ENCODE measurements at places on chromosomes 13 and 19.

- no peaks in the 10 kb centered on the region for H3K36me3 ChIP-seq
- H3K27ac ChIP-seq: no peak overlapping the region
- H3K4me3 ChIP-seq: no peak overlapping the region
- DNase-seq: no peak
- no peaks in the 10 kb centered on the region for H3K4me1 ChIP-seq
- no peaks in the 10 kb centered on the region for H3K27me3 ChIP-seq
Observed at GRCh38 chr19:49831592-49831991, 13.5 kb downstream of the MED25 start.

- H3K27ac ChIP-seq: peak overlapping the region; percentile 78
- H3K27me3 ChIP-seq: no peaks in the 10 kb centered on the region
- H3K4me1 ChIP-seq: peaks cover 64% of the 10 kb centered on the region
- peak; percentile 45 for DNase-seq
- no peaks in the 10 kb centered on the region for H3K36me3 ChIP-seq
Observed at GRCh38 chr13:111210544-111211469, 95.7 kb downstream of the ARHGEF7 start.

GRCh38 chr13:42331009-42331408, 59.1 kb downstream of the AKAP11 start:
- no peaks in the 10 kb centered on the region for H3K4me1 ChIP-seq
- H3K27ac ChIP-seq: no peak overlapping the region
- no peaks in the 10 kb centered on the region for H3K27me3 ChIP-seq
- no peak overlapping the region for H3K4me3 ChIP-seq
- no peak for DNase-seq
- H3K36me3 ChIP-seq: no peaks in the 10 kb centered on the region

DNA sequence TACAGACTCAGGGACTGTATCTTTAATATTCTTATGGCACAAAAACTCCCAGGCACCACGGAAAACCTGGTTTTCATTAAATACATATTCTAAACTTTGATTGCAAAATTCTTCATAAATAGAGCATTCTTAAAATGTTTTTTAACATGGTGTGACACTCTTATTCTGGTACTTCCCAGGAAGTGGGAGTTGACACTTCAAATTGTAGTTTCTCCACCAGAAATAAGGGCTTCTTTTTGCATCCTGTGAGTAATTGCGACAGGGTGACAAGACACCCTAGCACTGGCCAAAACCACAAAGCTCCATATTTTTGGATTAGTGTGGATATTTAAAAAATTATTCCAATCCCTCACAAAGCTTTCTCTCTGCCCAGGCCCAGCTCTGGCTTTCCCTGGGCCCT, 43.6 kb upstream of the MTIF3 start:
- H3K4me1 ChIP-seq: peaks cover 20% of the 10 kb centered on the region
- DNase-seq: no peak
- H3K36me3 ChIP-seq: no peaks in the 10 kb centered on the region
- H3K27ac ChIP-seq: no peak overlapping the region
- no peak overlapping the region for H3K4me3 ChIP-seq
- no peaks in the 10 kb centered on the region for H3K27me3 ChIP-seq

GRCh38 chr13:48844676-48845075, 131.0 kb upstream of the FNDC3A start:
- no peaks in the 10 kb centered on the region for H3K27me3 ChIP-seq
- H3K36me3 ChIP-seq: no peaks in the 10 kb centered on the region
- H3K27ac ChIP-seq: no peak overlapping the region
- H3K4me1 ChIP-seq: no peaks in the 10 kb centered on the region
- DNase-seq: no peak
- no peak overlapping the region for H3K4me3 ChIP-seq

- H3K4me1 ChIP-seq: no peaks in the 10 kb centered on the region
- H3K36me3 ChIP-seq: peaks cover 29% of the 10 kb centered on the region
- no peaks in the 10 kb centered on the region for H3K27me3 ChIP-seq
- H3K4me3 ChIP-seq: no peak overlapping the region
- DNase-seq: no peak
- H3K27ac ChIP-seq: no peak overlapping the region
Observed at GRCh38 chr19:34766386-34766785, 6.6 kb downstream of the ZNF599 start.

- H3K27me3 ChIP-seq: peaks cover 21% of the 10 kb centered on the region
- no peak overlapping the region for H3K4me3 ChIP-seq
- DNase-seq: no peak
- H3K36me3 ChIP-seq: no peaks in the 10 kb centered on the region
- no peaks in the 10 kb centered on the region for H3K4me1 ChIP-seq
Observed at GRCh38 chr19:7832009-7832408, 2.0 kb downstream of the EVI5L start.

GRCh38 chr19:54403054-54403453, 12.2 kb upstream of the TTYH1 start:
- no peaks in the 10 kb centered on the region for H3K4me1 ChIP-seq
- no peaks in the 10 kb centered on the region for H3K27me3 ChIP-seq
- no peaks in the 10 kb centered on the region for H3K36me3 ChIP-seq
- no peak for DNase-seq

DNA sequence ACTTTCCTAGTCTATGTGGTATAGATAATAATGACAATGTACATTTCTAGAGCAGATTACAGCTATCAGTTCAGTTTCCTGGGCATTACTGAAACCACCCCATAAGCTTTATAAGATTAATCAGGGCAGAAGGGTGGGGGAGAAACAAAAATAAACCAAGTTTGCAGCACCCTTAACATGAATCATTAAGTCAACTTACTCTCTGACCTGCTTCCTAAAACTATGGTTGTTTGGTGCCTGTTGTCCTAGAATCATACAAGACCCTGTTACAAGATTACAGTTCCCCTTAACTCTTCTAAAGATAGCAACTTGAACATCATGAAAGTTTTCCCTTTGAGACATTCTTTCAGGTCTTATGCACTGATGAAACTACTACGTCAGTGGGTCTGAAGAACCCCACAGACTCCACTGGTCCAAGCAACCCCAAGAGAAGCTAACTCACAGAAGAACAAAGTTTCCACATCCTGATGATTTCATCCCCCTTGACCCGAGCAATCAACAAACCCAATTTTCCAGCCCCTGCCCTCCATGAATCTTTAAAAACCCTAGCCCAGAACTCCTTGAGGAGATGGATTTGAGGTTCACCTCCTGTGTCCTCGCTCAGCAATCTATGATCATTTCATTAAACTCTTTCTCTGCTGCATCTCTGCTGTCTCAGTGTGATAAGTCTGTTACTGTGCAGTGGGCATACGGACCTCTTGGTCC, 336.5 kb downstream of the FOXO1 start:
- no peaks in the 10 kb centered on the region for H3K36me3 ChIP-seq
- no peaks in the 10 kb centered on the region for H3K27me3 ChIP-seq
- H3K4me1 ChIP-seq: no peaks in the 10 kb centered on the region
- DNase-seq: no peak
- no peak overlapping the region for H3K4me3 ChIP-seq

DNA sequence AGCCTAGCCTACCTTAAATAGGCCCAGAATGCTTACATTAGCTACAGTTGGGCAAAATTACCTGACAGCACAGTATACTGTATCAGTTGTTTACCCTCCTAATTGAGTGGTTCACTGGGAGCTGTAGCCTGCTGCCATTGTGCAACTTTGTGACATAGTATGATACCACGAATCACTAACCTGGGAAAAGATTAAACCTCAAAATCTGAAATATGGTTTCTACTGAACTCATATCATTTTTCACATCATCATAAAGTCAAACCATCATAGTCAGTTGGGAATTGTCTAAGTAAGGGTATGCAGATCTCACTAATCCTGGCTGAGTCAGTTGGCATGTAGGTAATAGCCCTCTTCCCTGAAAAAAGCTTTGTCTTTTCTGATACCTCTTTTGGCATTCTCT, 9.2 kb downstream of the PAN3 start:
- no peaks in the 10 kb centered on the region for H3K27me3 ChIP-seq
- no peak overlapping the region for H3K4me3 ChIP-seq
- DNase-seq: no peak
- H3K27ac ChIP-seq: no peak overlapping the region

- no peak overlapping the region for H3K27ac ChIP-seq
- H3K27me3 ChIP-seq: no peaks in the 10 kb centered on the region
- H3K4me3 ChIP-seq: no peak overlapping the region
- H3K4me1 ChIP-seq: no peaks in the 10 kb centered on the region
Observed at GRCh38 chr13:70171151-70171550, 62.9 kb upstream of the KLHL1 start.

GRCh38 chr19:31519256-31519655, 170.0 kb upstream of the TSHZ3 start:
- no peak overlapping the region for H3K27ac ChIP-seq
- H3K4me3 ChIP-seq: no peak overlapping the region
- no peak for DNase-seq
- H3K36me3 ChIP-seq: no peaks in the 10 kb centered on the region
- no peaks in the 10 kb centered on the region for H3K4me1 ChIP-seq

DNA sequence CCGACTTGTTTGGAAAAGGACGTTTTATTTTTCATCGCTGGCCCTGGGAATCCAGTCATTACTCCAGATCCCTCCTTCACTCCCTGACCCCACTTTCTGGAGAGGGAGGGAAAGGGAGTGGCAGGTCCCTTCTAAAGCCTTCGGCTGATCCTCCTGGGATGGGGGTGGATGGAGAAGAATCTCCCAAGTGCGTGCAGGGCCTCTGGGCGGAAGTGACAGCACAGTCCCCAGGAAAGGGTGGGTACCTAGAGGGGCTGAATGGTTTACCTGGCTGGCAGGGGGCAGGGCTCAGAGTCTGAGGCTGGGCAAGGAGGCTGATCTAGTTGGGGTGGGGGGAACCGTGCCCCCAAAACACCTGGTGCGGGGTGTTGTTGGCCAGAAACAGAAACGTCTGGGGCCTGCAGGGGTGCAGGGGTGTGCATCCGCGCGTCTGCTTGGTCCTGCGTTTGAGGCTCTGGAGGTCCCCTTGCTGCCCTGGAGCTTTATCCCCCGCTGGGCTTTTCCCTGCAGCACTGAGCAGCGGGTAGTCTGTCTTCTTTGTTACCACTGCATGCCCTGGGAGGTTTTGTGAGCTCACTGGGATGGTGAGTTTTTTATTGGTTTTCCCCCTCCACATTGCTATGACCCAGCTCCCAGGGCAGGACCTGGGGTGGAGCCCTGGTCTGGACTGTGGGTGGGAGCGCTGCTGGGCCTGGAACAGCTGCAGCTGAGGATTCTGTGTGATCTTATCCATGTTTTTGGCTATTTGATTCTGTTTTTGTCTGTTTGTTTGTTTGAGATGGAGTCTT, 3.0 kb upstream of the ZNF628 start:
- peaks cover 35% of the 10 kb centered on the region for H3K4me1 ChIP-seq
- H3K36me3 ChIP-seq: no peaks in the 10 kb centered on the region
- H3K27me3 ChIP-seq: no peaks in the 10 kb centered on the region
- peak overlapping the region; percentile 27 for H3K27ac ChIP-seq
- peak; percentile 49 for DNase-seq

DNA sequence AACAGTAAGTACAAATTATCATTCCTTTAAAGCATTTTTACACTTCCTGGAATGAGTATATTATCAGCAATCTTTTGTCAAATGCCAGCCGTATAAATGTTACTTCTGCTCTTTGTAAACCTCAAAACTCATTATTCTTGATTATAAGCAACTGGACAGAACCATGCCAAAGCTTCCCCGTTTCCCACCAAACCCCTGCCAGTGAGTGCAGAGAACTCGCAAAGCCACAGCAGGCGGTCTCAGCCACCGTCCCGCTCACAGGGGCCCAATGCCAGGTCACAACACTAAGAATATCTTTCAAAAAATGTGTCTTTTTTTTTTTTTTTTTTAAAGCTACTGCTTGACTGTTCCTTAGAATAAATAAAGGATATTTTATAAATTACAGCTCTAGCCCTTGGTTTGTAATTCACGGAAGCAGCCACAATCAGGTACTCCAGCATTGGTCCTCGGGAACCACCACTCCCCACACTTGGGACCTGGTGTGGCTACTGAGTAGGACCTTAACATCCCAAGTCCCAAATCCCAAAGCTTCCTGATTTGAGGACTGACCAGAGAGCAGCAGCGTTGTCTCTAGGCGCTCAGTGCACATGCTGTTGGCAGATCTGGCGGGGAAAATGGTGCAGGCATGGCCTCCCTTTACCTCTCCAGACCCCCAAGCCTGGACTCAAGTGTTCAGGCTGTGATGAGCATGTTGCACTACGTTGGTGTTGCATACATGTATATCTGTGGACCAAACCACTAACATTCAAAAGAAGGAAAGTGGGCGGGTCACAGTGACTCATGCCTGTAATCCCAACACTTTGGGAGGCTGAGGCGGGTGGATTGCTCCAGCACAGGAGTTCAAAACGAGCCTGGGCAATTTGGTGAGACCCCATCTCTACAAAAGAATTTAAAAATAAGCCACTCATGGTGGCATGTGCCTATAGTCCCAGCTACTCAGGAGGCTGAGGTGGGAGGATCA, 19.0 kb downstream of the KCTD15 start:
- peaks cover 12% of the 10 kb centered on the region for H3K4me1 ChIP-seq
- no peak overlapping the region for H3K4me3 ChIP-seq
- H3K27me3 ChIP-seq: peaks cover 4% of the 10 kb centered on the region
- no peak overlapping the region for H3K27ac ChIP-seq
- DNase-seq: no peak

- no peaks in the 10 kb centered on the region for H3K36me3 ChIP-seq
- no peaks in the 10 kb centered on the region for H3K4me1 ChIP-seq
- no peak overlapping the region for H3K27ac ChIP-seq
- H3K27me3 ChIP-seq: no peaks in the 10 kb centered on the region
- no peak overlapping the region for H3K4me3 ChIP-seq
Observed at GRCh38 chr13:93183302-93183701, 43.3 kb upstream of the GPC6 start.

- H3K36me3 ChIP-seq: no peaks in the 10 kb centered on the region
- no peak for DNase-seq
- H3K27me3 ChIP-seq: no peaks in the 10 kb centered on the region
- no peak overlapping the region for H3K4me3 ChIP-seq
- H3K27ac ChIP-seq: no peak overlapping the region
- H3K4me1 ChIP-seq: no peaks in the 10 kb centered on the region
Observed at GRCh38 chr13:108855737-108856387, 226.5 kb downstream of the MYO16 start.

GRCh38 chr19:19050731-19051130, 13.1 kb upstream of the SLC25A42 start:
- H3K27ac ChIP-seq: no peak overlapping the region
- H3K36me3 ChIP-seq: no peaks in the 10 kb centered on the region
- H3K4me1 ChIP-seq: no peaks in the 10 kb centered on the region
- no peak overlapping the region for H3K4me3 ChIP-seq
- no peak for DNase-seq

DNA sequence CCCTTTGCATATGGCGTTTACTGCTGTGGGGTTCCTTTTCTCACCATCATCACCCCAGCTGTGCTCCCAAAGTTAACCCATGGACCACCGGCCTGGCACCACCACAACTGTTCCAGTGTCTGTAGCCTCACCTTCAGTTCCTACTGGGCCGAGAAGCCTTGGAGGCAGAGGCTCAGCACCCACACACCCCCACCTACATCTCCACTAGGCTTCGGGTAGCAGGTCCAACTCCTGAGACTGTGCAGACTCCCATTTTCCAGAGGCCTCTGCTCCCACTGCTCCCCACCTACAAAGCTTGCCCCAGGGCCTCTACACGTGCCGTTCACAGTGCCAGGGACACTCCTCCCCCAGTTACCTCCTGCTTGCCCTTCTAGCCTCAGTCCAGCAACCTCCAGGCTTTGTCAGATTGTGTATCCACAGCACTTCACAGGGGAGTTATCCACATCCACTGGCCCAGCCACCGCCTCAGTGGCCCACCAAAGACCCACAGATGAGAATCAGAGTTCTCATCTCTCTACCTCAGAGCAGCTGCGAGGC, 14.1 kb downstream of the SLC27A5 start:
- no peak overlapping the region for H3K4me3 ChIP-seq
- no peak for DNase-seq
- H3K4me1 ChIP-seq: peaks cover 4% of the 10 kb centered on the region
- H3K27ac ChIP-seq: no peak overlapping the region
